Activated CD8-positive, alpha-beta memory T cell treated with anti-CD3 and anti-CD28 coated beads for 48 hours (primary cell): ENCODE measurements at places on chromosomes 12 and 14.

GRCh38 chr14:72291908-72292688 is 359.9 kb downstream of the RGS6 start:
- DNase-seq, result no peak

DNA sequence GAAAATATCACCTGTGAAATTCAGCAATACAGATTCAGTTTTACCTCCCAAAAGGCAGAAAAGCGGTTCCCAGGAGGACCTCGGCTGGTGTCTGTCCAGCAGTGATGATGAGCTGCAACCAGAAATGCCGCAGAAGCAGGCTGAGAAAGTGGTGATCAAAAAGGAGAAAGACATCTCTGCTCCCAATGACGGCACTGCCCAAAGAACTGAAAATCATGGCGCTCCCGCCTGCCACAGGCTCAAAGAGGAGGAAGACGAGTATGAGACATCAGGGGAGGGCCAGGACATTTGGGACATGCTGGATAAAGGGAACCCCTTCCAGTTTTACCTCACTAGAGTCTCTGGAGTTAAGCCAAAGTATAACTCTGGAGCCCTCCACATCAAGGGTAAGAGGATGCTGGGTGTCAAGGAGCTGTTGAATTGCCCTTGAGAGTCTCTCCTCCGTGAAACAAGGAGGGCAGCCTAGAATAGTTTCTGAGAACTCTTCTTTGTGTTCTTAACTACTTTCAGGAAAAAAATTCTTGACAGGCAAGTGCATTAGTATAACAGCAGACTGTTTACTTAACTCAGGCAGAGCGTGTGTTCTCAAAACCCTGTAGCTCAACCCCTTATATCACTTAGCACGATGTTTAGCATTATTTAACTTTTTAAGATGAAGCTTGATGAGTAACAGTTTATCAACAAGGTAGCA is 7.7 kb downstream of the TDP1 start:
- no peak for DNase-seq

GRCh38 chr14:74401504-74402241 is 24.3 kb downstream of the SYNDIG1L start:
- DNase-seq, result peak; percentile 34

GRCh38 chr14:101182476-101182875 is 279.0 kb upstream of the RTL1 start:
- DNase-seq, result no peak

DNA sequence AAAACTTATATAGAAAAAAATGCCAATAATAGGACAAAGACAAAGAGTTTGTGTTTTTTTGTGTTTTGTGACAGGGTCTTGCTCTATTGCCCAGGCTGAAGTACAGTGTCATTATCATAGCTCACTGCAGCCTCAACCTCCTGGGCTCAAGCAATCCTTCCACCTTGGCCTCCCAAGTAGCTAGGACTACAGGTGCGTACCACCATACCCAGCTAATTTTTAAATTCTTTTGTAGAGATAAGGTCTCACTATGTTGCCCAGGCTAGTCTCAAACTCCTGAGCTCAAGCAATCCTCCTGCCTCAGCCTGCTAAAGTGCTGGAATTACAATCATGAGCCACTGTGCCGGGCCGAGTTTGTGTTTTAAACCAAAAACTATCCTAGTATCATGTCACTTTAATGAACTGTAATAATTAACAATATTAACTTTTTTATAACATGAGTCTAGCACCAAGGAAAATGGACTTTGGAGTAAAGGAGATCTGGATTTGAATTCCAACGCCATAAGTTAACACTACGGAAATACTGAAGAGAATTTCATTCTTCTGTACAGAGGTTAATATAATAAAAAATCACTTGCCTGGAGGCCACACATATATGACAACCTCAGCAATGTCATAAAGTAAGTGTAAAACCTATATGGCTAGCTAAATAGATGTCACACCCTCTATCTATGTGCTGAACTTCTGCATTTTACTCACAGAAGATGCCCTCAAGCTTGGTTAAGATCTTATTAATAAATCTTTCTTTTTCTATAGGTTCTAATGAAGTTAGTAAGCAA is 53.2 kb downstream of the EPS8 start:
- DNase-seq, result no peak

DNA sequence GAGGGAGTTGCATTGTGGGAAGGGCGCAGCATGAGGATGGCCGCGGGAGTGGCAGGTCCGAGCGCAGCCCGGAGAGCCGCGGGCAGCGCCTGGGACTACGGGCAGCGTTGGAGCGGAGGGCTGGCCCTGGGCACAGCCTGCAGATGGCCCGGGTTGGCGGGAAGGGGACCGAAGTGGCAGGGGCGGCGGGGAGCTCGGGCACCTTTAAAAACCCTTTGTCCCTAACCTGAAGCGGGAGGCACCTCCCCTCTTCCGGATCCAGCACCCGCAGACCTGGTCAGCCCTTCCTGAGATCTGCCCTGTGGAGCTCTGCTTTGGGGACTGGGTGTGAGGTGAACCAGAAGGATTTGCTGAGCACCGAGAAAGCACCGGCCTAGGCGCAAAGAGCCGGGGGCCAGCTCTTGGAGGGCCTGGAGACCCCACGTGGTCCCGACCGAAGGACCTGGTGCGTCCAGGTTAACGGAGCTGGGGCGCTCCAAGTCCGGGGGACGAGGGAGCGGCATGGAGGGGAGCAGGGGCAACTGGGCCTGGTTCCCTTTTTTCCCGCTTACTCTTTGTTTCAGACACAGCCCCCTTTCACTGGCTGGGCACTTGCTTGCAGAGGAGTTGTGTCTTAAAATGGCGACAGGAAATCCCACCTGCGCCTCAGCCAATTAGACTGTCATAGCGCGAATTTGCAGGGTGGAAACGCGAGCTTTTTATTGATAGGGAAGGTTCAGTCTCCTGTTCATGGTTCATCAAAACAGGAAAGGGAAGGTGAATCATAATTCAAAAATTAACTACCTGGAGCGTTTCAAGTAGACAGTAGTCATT is 792 bp upstream of the SLC38A1 start:
- DNase-seq, result peak; percentile 54

GRCh38 chr14:64826333-64826732 is 53.4 kb downstream of the SPTB start:
- DNase-seq, result no peak

- no peak for DNase-seq
Measured at GRCh38 chr14:59317346-59317745, 128.9 kb downstream of the DAAM1 start.

GRCh38 chr14:75831952-75832351 is 149.8 kb downstream of the TGFB3 start:
- DNase-seq, result no peak

- DNase-seq, result no peak
Measured at GRCh38 chr12:87812030-87812429, 217.2 kb downstream of the C12orf50 start.

GRCh38 chr14:99425272-99425681 is 55.4 kb downstream of the SETD3 start:
- DNase-seq, result no peak

DNA sequence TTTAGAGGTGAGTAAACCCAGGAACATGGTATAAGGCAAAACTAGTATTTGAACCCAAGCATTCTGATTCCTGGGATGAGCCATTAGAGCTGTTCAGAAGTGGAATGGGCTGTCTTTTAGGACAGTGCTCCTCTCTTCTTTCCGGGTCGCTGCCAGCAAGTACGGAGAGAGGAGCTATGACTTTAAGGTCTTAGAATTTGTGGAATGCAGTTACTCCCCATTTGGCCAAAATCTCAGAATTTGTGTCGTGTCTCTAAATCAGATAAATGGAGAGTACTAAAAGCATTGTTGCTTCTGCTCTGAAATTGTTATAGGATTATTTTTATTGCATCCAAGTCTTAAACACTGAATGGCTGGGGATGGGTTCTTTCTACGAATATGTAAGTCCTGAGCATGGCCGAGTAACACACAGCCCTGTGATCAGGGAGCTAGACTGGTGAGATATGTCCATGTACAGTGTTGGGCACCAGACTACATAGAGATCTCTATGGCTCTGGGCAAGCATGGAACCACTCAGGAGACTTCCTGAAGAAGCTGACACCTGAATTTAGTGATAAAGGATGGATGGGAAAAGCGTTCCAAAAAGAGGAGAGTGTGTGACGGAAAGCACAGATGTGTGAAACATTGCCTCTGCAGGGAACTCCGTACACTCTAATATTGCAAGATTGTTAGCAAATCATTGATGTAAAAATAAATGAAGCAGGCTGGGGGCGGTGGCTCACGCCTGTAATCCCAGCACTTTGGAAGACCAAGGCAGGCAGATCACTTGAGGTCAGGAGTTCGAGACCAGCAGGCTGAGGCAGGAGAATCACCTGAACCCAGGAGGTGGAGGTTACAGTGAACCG is 184.7 kb downstream of the SRGAP1 start:
- no peak for DNase-seq

GRCh38 chr12:57096099-57096572 is 7.2 kb downstream of the NAB2 start:
- no peak for DNase-seq

- DNase-seq, result peak; percentile 45
Measured at GRCh38 chr14:102096569-102097188, 9.8 kb upstream of the HSP90AA1 start.

- DNase-seq, result no peak
Measured at GRCh38 chr12:70615174-70615866, 21.9 kb downstream of the PTPRB start.

GRCh38 chr12:38142974-38143373 is 173.6 kb upstream of the ALG10B start:
- no peak for DNase-seq

DNA sequence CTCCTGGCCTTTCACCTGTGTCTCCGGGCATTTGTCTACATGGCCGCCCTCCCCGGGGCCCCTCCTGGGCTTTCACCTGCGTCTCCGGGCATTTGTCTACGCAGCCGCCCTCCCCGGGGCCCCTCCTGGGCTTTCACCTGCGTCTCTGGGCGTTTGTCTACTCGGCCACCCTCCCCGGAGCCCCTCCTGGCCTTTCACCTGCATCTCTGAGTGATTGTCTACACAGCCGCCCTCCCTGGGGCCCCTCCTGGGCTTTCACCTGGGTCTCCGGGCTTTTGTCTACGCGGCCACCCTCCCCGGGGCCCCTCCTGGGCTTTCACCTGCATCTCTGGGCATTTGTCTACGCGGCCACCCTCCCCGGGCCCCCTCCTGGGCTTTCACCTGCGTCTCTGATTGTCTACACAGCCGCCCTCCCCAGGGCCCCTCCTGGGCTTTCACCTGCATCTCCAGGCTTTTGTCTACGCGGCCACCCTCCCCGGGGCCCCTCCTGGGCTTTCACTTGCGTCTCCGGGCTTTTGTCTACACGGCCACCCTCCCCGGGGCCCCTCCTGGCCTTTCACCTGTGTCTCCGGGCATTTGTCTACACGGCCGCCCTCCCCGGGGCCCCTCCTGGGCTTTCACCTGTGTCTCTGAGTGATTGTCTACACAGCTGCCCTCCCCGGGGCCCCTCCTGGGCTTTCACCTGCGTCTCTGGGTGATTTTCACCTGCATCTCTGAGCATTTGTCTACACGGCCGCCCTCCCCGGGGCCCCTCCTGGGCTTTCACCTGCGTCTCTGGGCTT is 68.0 kb upstream of the GALNT9 start:
- no peak for DNase-seq

- DNase-seq, result no peak
Measured at GRCh38 chr14:24991821-24992220, 58.1 kb downstream of the STXBP6 start.

DNA sequence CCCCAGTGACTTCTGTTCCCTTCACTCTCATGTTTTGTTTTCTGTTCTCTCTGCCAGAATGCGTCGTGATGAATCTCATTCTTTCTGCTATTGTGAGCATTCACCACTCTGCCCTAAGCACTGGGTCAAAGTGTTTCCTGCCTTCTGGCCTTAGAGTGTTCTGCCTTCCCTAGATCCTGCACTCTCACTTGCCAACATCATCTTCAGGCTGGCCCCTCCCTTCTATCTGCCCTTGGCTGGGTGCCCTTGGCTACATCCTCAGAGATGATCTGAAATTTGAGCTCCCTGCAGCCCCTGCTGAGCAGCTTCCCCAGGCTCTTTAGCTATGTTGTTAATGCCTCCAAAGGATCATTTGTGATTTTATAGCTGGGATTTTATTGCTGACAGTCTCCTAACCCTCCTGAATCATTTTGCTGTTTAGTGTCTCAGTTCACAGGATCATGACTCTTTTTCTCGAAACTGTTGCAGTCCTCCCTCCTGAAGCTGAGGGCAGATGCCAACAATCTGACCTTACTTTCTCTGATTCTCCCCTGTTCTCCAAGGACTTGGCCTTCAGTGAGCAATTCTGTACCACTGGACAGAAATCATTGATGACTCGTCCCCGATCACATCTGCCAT is 4.5 kb downstream of the DHRS2 start:
- no peak for DNase-seq

GRCh38 chr14:91607322-91608047 is 97.4 kb upstream of the PPP4R3A start:
- no peak for DNase-seq

- no peak for DNase-seq
Measured at GRCh38 chr12:93157279-93157678, 220.4 kb upstream of the NUDT4 start.

- no peak for DNase-seq
Measured at GRCh38 chr12:132483612-132484011, 6.3 kb upstream of the FBRSL1 start.

GRCh38 chr14:89226801-89227495 is 190.1 kb downstream of the FOXN3 start:
- DNase-seq, result no peak

DNA sequence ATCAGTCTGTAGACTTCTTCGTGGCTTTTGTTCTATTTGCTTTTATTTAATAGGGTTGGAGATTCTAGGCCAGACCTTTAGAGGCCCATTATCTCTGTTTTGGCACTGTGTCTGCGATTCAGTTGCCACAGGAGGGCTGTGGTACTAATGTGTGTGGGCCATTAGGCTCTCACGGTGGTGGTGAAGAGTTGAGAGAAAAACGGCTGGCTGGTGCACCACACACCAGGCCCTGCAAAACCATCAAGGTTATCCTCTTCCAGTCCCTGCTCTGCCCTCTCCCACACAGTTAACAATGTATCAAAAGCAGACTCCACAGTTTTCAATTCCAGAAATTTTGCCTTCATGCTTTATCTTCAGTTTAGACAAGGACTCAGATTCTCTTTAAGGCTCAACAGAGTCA is 97.7 kb downstream of the MYF5 start:
- no peak for DNase-seq

- no peak for DNase-seq
Measured at GRCh38 chr12:101667591-101667990, 29.8 kb upstream of the CHPT1 start.

GRCh38 chr12:106282457-106283097 is 20.0 kb upstream of the TCP11L2 start:
- no peak for DNase-seq

DNA sequence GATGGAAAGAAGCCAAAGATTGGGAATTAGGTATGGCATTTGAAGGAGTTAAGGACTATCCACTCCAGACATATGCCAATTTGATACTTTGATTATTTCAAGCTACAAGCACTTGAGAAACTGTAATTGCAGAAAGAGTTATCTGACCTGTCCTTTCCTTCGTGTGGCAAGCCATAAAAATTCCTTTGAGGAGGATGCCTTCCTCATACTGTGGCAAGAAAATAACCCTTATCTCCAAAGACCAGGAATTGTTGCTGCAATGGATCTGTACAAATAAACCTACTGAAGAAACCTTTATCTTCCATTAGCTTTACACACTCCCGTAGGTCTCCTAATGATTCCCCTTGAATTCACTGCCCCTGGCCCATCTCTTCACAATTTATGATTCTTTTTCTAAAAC is 165.1 kb upstream of the AMIGO2 start:
- DNase-seq, result no peak
